NT2/D1 (cell line): ENCODE measurements at places on chromosomes 2 and 18.

- no peak for DNase-seq
Measured at GRCh38 chr18:29060349-29060748, 883.4 kb upstream of the CDH2 start.

DNA sequence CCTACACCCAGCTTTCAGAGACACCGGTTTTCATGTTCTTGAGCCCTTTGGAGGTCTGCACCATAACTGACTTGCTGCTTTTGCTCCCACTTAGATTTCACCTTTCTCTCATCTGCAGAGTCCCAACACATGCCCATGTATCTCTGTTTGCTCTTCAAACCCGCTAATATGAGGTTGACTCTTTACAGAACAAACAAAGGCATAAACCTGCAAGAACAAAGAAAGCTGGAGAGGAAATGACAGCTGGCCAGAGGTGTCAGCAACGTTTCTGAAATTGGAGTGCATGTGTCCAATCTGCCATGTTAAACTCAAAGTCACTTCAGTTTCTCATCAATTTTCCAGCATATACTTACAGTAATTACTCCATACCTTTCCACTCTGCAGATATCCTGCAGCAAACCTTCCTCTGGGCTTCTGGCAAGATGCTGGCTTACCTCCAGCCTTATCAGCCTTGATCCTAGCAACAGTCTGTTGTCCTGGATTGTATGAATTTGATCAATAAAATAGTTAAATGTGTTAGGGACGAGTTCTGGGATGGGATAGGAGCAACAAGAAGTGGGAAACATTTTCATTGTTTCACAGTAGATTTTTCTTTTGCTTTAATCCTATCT lies 157.4 kb downstream of the FHOD3 start:
- no peak for DNase-seq

DNA sequence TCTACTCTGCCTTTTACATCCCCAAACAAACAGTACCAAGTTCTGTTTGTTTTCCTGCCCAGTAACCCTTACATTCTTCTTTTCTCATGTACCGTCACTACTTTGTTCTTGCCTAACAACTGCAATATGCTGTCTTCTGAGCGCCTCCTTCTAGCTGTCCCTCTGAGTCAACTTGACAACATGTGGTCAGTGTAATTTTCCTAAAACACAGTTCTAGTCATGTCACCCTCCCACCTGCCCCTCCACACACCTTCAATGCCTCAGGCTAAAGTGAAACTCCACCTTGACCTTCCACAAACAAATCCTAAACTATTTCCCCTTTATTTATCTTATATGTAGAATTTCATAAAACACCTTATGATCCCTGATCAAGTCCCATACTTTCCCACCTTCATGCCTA lies 124.6 kb upstream of the CD302 start:
- no peak for DNase-seq

GRCh38 chr2:23447405-23447804 lies 62.4 kb downstream of the KLHL29 start:
- no peak for DNase-seq

- no peak for DNase-seq
Measured at GRCh38 chr2:69827796-69828540, 1.5 kb upstream of the GMCL1 start.

GRCh38 chr2:36356298-36356989 lies 866 bp downstream of the CRIM1 start:
- DNase-seq: no peak

DNA sequence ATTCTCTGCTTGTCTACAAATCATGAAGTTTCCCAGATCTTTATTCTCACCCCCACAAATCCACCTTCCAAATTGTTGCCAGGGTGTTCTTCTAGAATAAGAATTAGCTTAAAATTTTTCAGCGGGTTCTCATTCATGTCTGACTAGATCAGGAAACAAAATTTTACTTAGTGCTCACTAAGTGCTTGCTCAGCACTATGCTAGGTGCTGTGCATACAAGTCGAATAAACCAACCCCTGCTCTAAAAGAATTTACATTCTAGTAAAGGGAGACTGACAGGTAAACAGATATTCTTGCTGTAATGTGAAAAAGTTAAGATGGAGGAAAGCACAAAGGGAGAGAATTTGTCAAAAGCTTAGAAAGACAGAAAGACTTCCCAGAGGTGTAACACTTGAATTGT lies 2.4 kb upstream of the FSIP2 start:
- no peak for DNase-seq

DNA sequence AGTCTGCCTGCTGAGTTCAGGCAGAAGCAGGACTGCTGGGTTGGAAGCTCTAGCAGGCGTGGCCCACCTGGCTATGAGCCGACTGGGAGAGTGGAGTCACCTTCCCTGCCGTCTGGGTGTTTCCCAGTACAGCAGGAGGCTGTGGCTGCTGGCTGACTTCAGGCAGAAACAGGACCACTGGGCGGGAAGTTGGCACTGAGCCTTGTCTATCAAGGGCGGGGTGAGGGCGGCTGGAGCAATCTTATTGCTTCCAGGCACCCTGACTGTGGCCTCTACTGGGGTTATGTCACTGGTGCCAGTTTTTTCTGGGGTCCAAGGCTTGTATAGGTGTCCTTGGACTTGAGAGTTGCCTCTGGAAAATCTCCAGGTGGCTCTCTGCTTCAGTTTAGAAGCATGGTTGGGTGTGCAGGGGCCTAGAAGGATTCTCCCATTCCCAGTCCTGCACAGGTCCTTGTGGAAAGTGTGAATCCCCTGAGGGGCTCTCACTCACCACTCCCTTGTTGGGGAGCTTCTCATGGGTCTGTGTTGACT lies 30.5 kb downstream of the LTBP1 start:
- no peak for DNase-seq

GRCh38 chr2:176595986-176596385 lies 326.7 kb downstream of the MTX2 start:
- no peak for DNase-seq

- no peak for DNase-seq
Measured at GRCh38 chr2:119723186-119723585, 36.5 kb upstream of the PTPN4 start.

- no peak for DNase-seq
Measured at GRCh38 chr2:24870440-24870839, 49.6 kb downstream of the ADCY3 start.

DNA sequence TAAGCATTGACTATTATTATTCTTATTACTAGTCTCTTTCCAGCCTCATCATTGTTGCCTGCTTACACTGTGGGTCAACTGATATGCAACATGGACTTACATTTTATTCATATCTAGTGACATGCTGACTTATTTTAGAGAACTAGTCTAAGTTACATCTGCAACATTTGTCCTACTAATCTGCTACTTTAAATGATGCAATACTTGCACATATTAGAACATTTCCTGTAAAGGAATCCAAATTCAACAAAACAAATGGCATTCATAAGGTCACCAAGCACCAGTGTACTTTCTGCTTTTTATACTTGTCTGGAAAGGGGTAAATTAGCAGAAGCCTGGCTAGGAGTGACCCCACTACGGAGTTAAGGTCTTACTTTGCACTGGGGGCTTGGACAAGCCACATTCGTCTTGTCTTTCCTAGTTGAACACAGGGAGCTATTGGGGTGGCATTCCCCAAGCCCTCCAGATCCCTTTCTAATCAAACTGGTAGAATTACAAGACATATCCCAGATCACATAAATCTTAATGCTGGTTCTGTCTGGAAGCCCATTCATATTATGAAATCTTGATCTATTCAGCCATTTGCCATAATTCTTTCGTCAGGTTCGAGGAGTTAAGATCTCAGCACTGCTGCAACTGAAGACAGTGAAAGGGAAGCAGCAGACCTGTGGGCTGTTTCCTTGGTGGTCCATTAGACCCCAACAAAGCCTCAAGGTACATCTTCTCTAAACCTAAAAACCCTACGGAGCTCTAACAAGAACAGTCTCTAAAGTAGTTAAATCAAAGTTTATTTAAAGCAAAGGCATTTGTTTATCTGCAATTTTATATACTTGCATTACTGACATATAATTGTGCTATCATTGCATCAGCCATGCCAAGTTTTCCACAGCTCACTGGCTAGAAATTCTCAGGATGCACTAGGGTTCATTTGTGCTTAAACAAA lies 49.9 kb upstream of the RTN4 start:
- DNase-seq: no peak

GRCh38 chr2:230990131-230990898 lies 5.6 kb upstream of the SPATA3 start:
- DNase-seq: no peak

GRCh38 chr2:148338541-148338940 lies 306.0 kb upstream of the EPC2 start:
- DNase-seq: no peak

GRCh38 chr2:198231562-198231961 lies 427.2 kb downstream of the PLCL1 start:
- DNase-seq: no peak

- DNase-seq: no peak
Measured at GRCh38 chr18:3151399-3152264, 68.1 kb downstream of the MYOM1 start.

GRCh38 chr18:63887424-63887823 lies at the start of gene SERPINB2:
TSS of gene SERPINB2 (plus strand) at chr18:63887705. CDS start at chr18:63891445, 3,740 bp downstream.
- no peak for DNase-seq

DNA sequence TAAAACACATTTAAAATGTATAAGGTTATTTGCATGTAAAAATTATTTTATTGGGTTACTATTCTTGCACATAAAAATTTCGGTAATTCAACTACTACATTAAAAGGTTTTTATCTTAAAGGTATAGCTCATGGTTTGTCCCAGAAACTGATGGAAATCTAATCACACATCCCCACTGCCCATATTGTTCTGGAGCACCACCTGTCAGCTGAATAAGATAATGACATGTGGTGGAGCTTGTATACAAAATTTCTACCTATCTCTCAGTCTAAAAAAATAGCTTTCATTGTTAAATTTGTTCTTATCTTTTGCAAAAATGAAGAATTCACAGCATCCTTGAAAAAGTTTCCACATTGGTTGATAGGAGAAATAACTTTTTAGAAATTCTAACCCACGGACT lies 18.3 kb downstream of the ERBB4 start:
- DNase-seq: no peak

DNA sequence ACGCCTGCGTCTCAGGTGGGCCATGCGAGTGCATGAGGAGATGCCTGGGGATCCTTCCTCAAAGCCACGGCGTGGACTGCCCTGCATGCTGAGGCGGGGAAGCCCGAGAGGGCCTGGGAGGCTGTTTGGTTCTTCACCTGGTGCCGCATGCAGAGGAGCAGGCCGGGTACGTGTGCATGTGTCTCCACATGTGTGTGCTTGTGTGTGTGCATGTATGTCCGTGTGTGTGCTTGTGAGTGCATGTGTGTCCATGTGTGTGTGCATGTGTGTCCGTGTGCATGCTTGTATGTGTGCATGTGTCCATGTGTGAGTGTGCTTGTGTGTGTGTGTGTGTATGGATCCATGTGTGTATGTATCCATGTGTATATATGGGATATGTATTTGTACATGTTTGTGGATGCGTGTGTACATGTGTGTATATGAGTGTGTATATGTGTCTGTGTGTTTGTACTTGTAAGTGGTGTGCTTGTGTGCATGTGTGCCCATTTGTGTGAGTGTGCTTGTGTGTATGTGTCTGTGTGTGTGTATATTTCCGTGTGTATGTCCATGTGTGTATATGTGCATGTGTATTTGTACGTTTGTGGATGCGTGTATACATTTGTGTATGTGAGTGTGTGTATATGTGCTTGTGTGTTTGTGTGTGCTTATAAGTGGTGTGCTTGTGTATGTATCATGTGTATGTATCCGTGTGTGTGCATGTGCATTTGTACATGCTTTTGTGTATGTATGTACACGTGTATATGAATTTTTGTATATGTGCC lies 79.0 kb downstream of the PTGR3 start:
- DNase-seq: no peak

DNA sequence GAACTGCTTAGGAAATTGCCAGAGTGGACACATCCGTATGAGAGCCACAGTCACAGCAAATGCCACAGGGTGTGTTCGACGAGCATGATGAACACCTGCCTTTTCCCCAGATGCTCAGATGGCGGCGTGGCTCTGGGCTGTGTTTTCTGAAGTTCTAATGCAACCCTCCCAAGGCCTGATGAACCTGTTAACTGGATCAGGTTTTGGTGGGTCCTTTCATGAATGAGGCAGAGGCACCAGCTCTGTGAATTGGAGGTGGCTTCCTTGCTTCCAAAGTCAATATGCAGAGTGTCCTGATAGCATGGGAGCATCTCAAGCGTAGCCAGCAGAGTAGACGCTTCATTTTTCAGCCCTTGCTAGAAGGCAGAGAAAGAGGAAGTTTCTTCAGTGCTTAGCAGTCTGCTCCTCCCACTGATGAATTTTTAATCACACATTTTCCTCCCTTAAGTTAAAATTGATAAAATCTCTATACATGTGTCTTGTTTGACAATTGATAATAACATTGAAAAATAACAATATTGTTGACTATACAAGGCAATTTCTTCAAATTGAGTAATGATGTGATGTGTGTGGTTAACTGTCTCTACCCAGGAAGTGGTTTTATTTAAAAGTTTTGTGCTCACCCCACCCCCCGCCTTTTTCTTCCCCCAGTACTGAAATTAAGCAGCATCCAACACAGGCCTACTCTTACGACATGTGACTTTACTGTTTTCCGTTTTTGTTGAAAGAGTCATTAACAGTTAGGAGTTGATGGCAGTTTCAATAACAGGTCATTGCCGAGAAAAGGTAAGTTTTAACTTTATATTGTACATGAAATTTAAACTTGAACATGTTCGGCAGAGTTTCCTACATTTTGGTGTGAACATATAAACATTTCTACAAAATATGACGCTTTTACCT lies at the start of gene ARHGAP15:
TSS of gene ARHGAP15 (plus strand) at position 739 of the 900 bp plus-strand sequence.
- DNase-seq: no peak

DNA sequence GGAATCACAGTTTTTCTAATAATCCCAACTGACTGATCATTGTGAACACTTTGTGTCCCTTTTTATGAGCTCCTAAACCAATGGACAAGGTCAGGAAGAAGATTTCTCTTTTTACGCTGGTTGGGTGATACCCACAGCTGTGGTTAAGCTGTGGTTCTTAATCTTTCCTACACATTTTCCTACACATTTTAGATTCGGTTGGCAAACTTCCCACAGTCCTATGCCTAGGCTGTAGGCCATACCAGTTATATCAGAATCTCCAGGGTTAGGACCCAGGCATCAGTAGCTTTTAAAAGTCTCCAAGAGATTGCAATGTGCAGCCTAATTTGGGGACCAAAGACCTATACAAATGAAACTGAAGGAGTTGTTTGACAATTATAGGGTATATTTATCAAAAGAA lies 203.0 kb downstream of the SP3 start:
- no peak for DNase-seq

DNA sequence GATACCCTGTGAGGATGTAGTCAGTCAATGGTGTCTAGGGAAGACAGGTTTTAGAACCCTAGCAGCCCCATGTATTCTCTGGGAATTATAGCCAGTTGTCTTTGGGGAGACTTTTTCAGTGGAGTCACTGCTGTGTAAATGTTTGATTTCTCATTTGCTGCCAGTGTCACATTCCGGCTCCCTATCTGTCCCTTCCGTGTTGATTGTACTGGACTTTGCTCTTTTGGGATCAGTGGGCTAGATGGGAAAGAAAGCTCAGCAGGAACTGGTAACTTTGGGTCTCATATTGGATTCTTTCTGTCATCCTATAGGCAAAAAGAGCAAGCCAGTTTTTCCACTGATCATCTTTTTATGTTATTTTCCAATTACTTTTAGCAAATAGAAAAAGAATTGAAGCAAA lies 70.1 kb downstream of the GTF3C3 start:
- DNase-seq: no peak

GRCh38 chr2:98935777-98936352 lies at the start of gene CRACDL:
TSS of gene CRACDL (minus strand) at chr2:98936225. CDS start at chr2:98846800, 89,425 bp downstream.
- no peak for DNase-seq

GRCh38 chr2:239822146-239822831 lies 202.9 kb downstream of the NDUFA10 start:
- DNase-seq: no peak
